ENCODE measurements at places on chromosomes 13 and 19.
A peak's percentile ranks its signal among the peaks of the same experiment; 100 is the strongest.

GRCh38 chr13:72726726-72727416 is 558 bp downstream of the MZT1 start:
- DNase-seq = peak; percentile 32

GRCh38 chr19:16228637-16229321 is 31.1 kb downstream of the AP1M1 start:
- DNase-seq = no peak

DNA sequence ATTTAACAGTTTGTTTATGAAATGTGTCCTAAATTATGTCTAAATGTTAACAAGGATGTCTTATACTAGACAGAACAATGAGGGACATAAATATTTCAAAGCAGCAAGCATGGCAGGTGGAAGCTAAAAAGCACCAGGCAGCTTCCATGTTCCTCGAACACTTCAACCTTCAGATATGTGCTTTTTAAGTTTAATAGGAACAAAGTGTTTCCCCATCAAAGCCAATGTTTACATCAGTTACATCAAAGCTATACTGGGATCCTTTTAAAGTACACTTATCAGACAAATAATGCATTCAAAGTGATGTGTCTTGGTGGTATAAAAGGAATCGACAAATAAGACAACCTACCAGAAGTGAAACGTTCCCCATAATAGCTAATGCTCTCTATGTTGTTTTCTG is 2841.1 kb upstream of the PCDH20 start:
- DNase-seq = no peak

DNA sequence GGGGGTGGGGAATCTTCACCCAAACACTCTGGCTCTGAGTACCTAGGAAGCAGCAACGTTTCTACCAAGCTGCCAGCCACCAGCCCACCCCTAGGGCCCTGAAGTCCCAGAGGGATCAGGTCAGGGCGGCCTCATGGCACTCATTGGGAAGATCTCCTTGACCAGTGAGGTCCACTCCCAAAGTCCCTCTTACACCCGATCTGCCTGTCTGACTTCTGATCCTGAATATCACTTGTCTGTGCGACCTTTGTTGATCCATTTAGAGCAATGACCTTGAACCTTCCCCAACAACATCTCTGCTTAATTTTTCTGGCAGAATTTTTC is 2.1 kb upstream of the GNA15 start:
- no peak for DNase-seq

- DNase-seq = no peak
Measured at GRCh38 chr19:41551212-41551610, 24.8 kb upstream of the CEACAM21 start.

DNA sequence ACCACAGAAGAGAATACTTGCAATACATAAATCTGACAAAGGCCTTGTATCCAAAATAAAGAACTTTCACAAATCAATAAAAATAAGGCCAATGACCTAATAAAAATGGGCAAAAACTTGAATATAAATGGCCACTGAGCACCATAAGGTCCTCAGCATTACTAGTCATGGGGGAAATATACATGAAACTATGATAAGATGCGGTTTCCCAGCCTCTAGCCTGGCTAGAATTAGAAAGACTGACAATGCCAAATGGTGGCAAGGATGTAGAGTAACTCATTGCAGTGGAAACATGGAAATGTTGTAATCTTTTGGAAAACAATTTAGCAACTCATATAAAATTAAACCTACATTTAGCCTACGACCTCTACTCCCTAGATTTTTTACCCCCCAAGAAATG is 227.1 kb downstream of the GGACT start:
- DNase-seq = no peak

DNA sequence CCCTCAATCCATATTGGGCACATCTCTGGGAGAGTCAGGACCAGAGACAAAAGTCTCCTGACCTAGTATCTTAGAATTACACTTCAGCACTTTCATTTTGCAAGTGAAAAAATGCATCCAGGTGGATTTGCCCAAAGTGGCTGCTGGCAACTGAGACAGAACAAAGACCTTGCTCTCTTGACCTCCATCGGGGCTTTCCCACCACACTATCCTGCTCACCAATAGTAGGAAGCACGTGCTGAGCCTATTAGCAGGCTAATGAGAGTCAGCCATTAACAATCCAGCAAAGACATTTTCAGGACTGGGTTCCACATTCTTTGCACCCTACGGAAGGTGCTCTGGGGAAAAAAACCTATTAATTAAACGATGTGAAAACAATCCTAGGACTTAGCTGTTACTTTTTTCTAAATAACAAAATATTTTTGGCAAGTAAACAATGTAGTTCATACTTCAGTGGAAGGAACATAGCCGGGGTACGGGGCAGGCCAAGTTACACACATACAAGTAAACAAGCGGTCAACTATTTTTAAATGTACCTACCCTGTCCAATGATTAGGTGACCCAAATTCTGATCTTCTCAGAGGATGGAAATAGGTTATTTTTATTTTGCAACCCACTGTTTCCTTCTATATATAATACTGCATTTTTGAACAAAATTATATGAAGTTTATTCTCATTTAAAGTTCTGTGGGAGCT is 78.6 kb downstream of the CDADC1 start:
- DNase-seq = no peak

DNA sequence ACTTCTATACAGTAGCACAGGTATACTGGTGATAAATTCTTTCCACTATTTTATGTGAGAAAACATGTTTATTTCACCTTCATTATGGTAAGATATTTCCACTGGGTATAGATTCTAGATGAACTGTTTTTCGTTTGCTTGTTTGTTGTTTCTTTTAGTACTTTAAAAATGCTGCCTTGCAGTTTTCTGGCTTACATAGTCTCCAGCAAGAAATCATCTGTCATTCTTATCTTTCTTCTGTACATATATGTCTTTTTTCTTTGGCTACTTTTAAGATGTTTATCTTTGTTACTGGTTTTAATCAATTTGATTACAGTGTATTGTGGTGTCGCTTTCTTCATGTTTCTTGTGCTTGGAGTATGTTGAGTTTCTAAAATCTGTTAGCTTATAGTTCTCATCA is 333.3 kb upstream of the HTR2A start:
- DNase-seq = no peak

Measured in endothelial cell (in vitro differentiated cells).